PC-9 (cell line): ENCODE measurements at places on chromosomes 2 and 18. TPM values are rescaled to one million over a fixed set of nuclear protein-coding genes. Genes with fewer than 3 reads are reported as not detected.
A peak's percentile ranks its signal among the peaks of the same experiment; 100 is the strongest.

The UGT1A4 gene
- 73.6 and 93.0 TPM in 2 replicates for total RNA-seq

The FAP gene
- total RNA-seq, result not detected in 2 replicates

The GKN2 gene
- not detected in 2 replicates for total RNA-seq

The CDH19 gene
- not detected in 2 replicates for total RNA-seq

The FBXO36 gene
- 3.6 and 3.9 TPM in 2 replicates for total RNA-seq

The POTEI gene
- total RNA-seq, result not detected in 2 replicates

The RAX gene
- not detected in 2 replicates for total RNA-seq

The GBX2 gene
- total RNA-seq, result not detected in 2 replicates

The SLC14A1 gene
- total RNA-seq, result not detected in 2 replicates

The FOSL2 gene
- 46.0 and 60.0 TPM in 2 replicates for total RNA-seq

The GPR75 gene
- total RNA-seq, result 1.8 and 3.7 TPM in 2 replicates

The NUP35 gene
- 27.0 and 35.5 TPM in 2 replicates for total RNA-seq

The MAP3K20 gene
- 58.5 and 60.5 TPM in 2 replicates for total RNA-seq

The GREB1L gene
- total RNA-seq, result 3.6 and 6.0 TPM in 2 replicates

The FBXO48 gene
- total RNA-seq, result 1.2 and 1.6 TPM in 2 replicates

The SKOR2 gene
- total RNA-seq, result not detected in 2 replicates

The HTR2B gene
- not detected in 2 replicates for total RNA-seq

The NABP1 gene
- 39.0 and 46.5 TPM in 2 replicates for total RNA-seq

The ATOH8 gene
- total RNA-seq, result 0.25 TPM in 1 of 2 replicates, not detected in the other

The SNORC gene
- 10.4 and 20.0 TPM in 2 replicates for total RNA-seq

GRCh38 chr2:127527001-127527804 is 914 bp upstream of the IWS1 start:
- DNase-seq, result peak; percentile 95

GRCh38 chr2:14424478-14425390 is 207.8 kb upstream of the LRATD1 start:
- no peak for DNase-seq

- DNase-seq, result no peak
Measured at GRCh38 chr18:45774065-45774521, 50.1 kb downstream of the SLC14A1 start.

DNA sequence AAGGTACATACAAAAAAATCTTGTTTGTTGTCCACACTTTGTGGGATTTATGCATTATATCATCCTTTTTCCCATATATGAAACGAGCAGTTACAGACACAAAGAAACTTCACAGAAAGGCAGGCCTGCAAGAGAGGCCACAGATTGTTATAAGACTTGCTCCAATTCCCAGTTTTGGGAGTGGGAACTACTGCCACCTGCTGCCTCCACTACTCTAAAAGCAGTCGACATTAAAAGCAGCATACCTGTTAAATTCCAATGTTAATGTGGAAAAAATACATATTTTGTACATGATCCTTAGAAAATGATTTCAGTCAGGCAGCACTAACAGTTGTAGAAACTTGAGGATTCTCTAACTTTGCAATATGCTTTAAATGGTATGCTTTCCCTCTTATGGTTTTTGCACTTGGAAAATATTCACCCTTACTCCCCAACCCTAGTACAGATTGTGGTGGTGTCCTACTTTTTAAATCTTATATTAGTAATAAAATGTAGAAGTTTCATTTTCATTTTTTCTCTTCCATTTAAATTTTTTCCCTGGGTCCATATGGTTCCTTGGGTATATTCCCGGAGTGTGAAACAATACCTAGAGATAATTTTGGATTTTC is 37.9 kb downstream of the SLC38A11 start:
- DNase-seq, result no peak

GRCh38 chr2:37877457-37878315 is 47.4 kb upstream of the RMDN2 start:
- peak; percentile 31 for DNase-seq

- DNase-seq, result no peak
Measured at GRCh38 chr18:55539240-55539639, 48.8 kb downstream of the TCF4 start.

DNA sequence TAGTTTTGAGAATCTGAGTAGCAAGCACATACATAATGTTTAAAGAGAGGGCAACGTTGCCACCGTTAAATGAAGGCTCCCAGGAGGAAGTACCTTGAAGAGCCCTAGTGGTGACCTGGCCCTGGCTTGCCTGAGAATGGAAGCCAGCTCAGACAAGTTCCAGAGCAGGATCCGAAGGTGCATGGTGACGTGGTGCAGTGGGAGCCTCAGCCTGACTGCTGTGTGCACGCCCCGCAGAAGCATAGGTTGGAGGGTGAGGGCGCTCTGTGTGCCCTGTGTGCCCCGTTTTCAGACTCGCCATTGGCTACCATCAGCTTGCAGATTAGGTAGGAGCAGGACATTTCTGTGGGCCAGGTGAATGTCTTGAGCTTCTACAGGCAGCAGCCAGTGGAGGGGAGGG is 68.2 kb downstream of the ZNF407 start:
- DNase-seq, result no peak

- no peak for DNase-seq
Measured at GRCh38 chr2:30197570-30198192, 33.7 kb upstream of the LBH start.

- DNase-seq, result no peak
Measured at GRCh38 chr2:70553334-70553583, 367 bp downstream of the TGFA start.

- no peak for DNase-seq
Measured at GRCh38 chr18:50724751-50725151, 95.1 kb downstream of the MRO start.

GRCh38 chr2:118846442-118846952 is 951 bp downstream of the EN1 start:
- DNase-seq, result no peak

GRCh38 chr2:56130463-56131070 is 53.2 kb upstream of the CCDC85A start:
- peak; percentile 29 for DNase-seq

GRCh38 chr18:54957996-54958395 is 1.3 kb downstream of the CCDC68 start:
- peak; percentile 38 for DNase-seq

DNA sequence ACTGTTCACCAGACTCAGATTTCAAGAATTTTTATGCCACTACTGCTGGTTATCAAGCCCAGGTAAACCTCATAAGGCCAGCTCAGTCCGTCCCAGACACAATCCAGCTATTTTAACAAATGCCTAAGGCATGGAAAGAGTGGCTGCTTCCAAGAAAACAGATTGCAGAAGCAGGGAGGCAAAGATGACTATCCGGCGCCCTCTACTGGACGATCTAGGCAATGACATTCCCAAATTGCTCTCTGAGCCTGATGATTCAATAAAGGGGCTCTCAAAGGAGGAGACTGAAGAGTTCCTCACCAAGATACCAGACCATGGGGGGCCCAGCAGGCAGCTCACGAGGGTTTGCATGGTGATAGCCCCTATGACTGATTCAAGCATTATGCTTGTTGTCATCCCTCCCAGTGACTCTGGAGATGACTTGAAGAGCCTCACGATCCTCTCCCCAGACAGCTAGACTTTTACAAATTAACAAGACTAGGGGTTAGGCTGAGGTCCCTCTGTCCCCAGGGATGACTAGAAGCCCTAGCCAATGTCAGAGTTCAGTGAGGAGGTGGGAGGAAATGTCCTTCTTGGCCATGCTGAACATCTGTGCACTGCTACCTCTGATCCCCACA is 25.0 kb downstream of the SERPINB8 start:
- DNase-seq, result peak; percentile 20

GRCh38 chr2:207478572-207478971 is 51.2 kb upstream of the CREB1 start:
- DNase-seq, result no peak

GRCh38 chr2:237630216-237631000 is 3.0 kb downstream of the LRRFIP1 start:
- DNase-seq, result no peak

- no peak for DNase-seq
Measured at GRCh38 chr18:59229191-59229590, 9.2 kb downstream of the GRP start.

GRCh38 chr2:55567298-55567697 is 47.8 kb downstream of the CFAP36 start:
- DNase-seq, result no peak

DNA sequence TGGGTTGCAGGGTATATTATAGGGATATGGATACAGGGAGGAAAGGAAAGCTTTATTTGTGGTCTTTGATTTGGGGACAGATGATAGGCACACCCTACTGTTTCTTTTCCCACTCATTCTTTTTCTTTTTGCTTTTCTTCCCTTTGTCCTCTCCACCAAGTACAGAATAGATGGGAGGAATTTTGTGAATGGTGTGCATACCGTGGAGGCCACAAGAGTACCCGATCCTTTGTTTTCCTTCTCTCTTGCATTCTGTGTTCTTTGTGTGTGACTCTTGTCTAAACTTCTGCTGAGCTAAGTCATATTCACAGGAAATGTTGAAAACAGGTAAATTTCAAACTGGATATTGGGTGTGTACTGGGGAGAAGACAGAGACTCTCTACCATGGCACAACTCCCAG is 321.4 kb upstream of the SLC8A1 start:
- no peak for DNase-seq

GRCh38 chr2:8447610-8448221 is 234.1 kb upstream of the ID2 start:
- DNase-seq, result no peak

DNA sequence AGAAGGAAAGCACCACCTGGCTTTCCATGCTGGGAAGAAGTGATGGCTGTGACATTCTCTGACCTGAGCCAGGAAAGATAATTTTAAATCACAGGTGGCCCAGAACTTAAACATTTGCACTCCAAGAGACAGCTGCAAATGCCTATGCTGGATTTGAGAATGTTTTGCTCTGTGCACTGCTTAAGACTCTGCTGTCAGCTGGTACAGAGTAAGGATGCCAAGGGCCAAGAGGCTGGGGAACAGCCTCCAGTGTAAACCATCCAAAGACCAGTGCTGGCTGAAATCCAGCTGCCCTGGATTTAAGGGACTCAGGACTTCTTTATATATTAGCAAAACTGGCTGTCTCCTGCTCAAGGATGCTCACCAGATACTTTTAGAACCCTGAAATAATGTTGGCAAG is 3.9 kb downstream of the HOXD8 start:
- DNase-seq, result no peak

- DNase-seq, result no peak
Measured at GRCh38 chr2:25816249-25816648, 62.0 kb downstream of the ASXL2 start.

GRCh38 chr2:150610670-150611279 is 123.3 kb upstream of the RND3 start:
- DNase-seq, result peak; percentile 35

- DNase-seq, result no peak
Measured at GRCh38 chr2:133484106-133484505, 84.2 kb downstream of the NCKAP5 start.

GRCh38 chr2:174078275-174078674 is 113.1 kb upstream of the SP3 start:
- DNase-seq, result no peak

DNA sequence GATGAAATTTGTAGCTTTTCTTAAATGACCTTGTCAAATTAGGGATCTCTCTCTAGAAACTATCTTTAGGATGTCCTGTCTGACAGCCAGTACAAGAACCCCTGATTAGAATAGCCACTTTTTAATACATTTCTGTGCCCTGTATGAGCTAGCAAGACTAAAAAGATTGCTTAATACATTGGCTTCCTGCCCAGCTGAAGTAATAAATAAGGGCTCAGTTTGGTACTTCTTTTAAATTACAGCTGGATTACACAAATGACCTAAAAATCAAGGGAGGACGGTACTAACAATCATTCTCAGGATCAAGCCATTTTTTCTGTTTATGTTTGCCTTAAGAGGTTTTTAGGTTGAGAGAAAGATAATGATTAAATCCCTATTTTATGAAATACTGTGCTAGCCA is 11.6 kb upstream of the OLA1 start:
- DNase-seq, result no peak

DNA sequence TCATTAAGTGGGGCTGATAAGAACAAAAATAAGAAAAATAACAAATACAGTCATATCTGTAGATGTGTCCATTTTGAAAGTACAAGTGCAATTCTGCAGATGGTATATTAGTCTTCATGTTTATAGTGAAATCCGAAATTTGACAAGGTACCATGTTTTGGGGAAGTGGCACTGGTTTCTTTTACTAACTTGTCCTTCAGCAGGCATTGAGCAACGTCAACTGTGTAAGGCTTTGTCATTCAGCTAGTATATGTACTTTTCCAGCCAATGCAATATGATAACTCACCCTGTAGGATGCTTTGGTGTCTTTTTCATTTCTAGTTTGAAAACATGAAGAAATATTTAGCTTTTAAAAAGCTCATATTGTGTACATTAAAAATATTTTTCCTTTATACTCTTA is 139.9 kb downstream of the MCFD2 start:
- DNase-seq, result no peak

DNA sequence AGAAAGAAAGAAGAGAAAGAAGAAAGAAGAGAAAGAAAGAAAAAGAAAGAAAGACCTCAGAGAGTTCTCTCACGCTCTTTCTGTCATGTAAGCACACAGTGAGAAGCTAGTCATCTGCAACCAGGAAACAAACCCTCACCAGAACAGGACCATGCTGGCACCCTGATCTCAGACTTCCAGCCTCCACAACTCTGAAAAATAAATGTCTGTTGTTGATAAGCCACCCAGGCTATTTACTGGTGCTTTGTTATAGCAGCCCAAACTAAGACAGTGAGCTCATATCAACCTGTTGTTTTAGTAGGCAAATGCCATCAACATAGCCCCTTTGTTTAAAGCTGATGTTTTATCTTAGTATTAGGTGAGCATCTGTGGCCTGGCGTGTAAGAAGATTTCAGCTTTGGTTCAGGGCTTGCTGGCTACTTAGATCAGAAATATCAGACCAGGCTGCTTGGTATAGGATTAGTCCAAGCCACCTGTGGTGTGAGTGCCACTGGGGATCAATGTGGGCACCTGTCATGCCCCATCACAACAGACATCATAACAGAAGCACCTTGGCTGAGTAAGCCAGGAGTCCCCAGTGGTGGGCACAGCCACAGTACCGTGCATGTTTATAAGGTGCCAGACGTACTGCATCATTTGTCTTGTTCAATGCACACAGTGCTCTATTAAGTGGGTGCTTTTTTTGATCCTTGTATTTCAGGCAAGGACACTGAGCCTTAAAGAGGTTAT is 94.4 kb downstream of the LBH start:
- no peak for DNase-seq

DNA sequence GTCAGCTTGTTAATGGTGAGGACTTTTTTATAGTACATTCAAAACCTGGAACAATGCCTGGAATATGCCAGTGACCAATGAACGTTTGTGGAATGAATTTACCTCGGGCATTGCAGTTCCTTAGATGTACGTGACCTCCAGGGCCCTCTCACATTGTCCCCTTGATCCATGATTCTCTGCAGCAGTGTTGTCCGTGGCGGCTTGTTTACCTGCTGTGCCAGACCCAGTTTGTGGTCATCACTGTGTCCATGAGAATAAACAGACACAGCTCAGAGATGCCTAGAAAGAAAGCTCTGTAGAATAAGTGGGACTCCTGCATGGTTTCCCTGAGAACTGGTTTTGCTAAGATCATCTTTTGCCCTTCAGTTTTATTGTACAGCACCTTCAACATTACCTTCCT is 1132.2 kb downstream of the DPP10 start:
- no peak for DNase-seq

- DNase-seq, result no peak
Measured at GRCh38 chr18:79092874-79093273, 23.7 kb downstream of the ATP9B start.
